Activated CD8-positive, alpha-beta T cell treated with anti-CD3 and anti-CD28 coated beads, Interleukin-2, amount 10 ng/mL, durations not matched to agents 7 days and 5 days (primary cell): ENCODE measurements at places on chromosomes 4 and X. TPM values are rescaled to one million over a fixed set of nuclear protein-coding genes. Genes with fewer than 3 reads are reported as not detected.
A peak's percentile ranks its signal among the peaks of the same experiment; 100 is the strongest.

DNA sequence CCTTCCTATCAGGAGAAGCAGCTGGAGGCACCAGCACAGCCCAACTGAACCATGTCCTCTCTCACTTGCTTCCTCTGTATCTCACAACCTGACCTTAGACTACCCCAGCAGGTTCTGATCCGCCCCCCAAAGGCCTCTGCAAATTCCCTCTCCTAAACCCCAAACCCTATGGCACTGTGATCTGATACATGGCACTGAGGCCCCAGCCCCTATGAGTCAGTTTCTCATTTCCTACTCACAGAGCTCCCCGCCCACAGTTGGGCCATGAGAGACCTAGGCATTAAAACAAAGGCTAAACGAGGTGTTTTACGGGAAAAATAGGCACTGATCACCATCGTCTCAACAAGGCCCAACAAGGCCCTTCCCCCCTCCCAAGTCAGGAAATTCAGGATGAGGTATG lies 19.1 kb downstream of the SASH3 start:
- DNase-seq: no peak
- peaks cover 35% of the 10 kb centered on the region for H3K36me3 ChIP-seq
- no peaks in the 10 kb centered on the region for H3K27me3 ChIP-seq
- H3K4me1 ChIP-seq: peaks cover 22% of the 10 kb centered on the region
- H3K27ac ChIP-seq: peak overlapping the region; percentile 72

DNA sequence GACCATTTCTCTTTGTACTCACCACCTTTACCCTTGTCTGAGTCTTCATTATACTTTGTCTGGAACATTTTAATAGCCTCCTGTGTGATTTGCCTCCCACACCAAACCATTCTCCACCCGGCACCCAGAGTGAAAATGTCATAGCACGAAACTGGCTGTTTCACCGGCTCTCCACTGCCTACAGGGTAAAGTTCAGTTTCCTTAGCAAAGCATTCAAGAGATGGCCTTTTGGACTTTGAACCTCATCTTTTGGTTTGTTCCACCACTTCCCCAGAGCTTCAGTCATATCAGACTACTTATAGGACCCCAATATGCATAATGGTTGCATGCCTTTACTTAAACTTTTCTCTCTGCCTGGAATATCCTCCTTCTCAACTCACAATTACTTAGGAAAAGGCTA lies 38.3 kb downstream of the RAP2C start:
- no peak for DNase-seq
- H3K4me1 ChIP-seq: no peaks in the 10 kb centered on the region
- no peaks in the 10 kb centered on the region for H3K27me3 ChIP-seq
- no peak overlapping the region for H3K4me3 ChIP-seq

DNA sequence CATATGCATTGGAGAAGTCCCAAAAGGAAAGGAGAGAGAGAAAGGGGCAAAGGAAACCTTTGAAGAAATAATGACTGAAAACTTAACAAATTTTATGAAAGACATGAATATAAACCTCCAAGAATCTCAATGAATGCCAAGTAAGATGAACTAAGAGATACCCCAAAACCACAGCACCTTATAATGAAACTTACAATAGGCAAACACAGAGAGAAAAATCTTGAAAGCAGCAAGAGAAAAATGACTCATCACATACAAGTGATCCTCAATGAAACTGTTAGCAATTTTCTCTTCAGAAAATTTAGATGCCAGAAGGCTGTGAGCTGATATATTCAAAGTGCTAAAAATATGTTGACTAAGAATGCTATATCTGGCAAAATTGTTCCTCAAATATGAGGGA lies 10.1 kb downstream of the SMIM10L2A start:
- peaks cover 15% of the 10 kb centered on the region for H3K27me3 ChIP-seq
- peaks cover 9% of the 10 kb centered on the region for H3K4me1 ChIP-seq
- no peak overlapping the region for H3K4me3 ChIP-seq
- H3K36me3 ChIP-seq: no peaks in the 10 kb centered on the region
- DNase-seq: no peak

GRCh38 chr4:150682126-150682525 lies 100.2 kb downstream of the MAB21L2 start:
- no peak for DNase-seq
- peaks cover 5% of the 10 kb centered on the region for H3K36me3 ChIP-seq
- no peak overlapping the region for H3K27ac ChIP-seq

GRCh38 chr4:113955411-113955810 lies 24.0 kb downstream of the ARSJ start:
- H3K4me3 ChIP-seq: no peak overlapping the region
- no peak overlapping the region for H3K27ac ChIP-seq
- DNase-seq: no peak
- peaks cover 8% of the 10 kb centered on the region for H3K27me3 ChIP-seq
- no peaks in the 10 kb centered on the region for H3K4me1 ChIP-seq

Gene HTT
- 58.0 TPM for total RNA-seq

Gene SLITRK4
- not detected for total RNA-seq

Gene MAMLD1
- total RNA-seq: 0.81 TPM

Gene SLC26A1
- 0.45 TPM for total RNA-seq

- H3K27ac ChIP-seq: no peak overlapping the region
- H3K36me3 ChIP-seq: no peaks in the 10 kb centered on the region
- H3K4me3 ChIP-seq: no peak overlapping the region
These were observed 133.0 kb downstream of the MAD2L1 start for GRCh38 chr4:119933606-119934005.

DNA sequence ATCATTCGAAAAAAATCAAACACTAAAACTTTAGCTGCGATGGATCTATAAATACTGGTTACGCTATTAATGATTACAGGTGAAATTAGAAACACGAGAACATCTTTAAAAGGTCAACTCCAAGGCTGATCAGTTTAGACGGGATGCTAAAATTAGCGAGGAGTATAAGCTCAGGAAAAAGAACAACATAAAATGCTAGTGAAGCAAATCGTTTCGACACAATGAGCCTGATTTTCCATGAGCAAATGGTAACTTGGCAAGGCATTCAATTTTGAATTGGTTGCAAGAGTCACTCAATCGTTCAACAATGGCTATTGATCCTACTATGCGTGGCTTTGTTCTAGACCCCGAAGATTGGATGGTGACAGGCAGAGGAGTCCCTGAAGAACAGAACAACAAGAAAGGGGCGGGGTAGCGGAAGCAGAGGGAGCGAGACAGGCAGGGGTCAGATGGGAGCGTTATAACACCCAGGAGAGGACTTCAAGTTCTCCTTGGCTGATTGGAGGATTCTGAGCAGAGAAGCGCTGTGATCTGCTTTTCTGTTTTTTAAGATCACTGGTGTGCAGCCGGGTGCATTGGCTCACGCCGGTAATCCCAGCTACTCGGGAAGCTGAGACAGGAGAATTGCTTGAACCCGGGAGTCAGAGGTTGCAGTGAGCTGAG lies 146.5 kb downstream of the RBM47 start:
- H3K36me3 ChIP-seq: no peaks in the 10 kb centered on the region
- no peak for DNase-seq
- H3K27ac ChIP-seq: no peak overlapping the region
- peaks cover 23% of the 10 kb centered on the region for H3K27me3 ChIP-seq

Gene ESX1
- not detected for total RNA-seq

Gene ZNF827
- total RNA-seq: 14.8 TPM
